Stimulated activated CD4-positive, alpha-beta T cell treated with anti-CD3 and anti-CD28 coated beads, Interleukin-4, amount 100 ng/mL, for 48 hours (primary cell): ENCODE measurements at places on chromosomes 4 and X.

DNA sequence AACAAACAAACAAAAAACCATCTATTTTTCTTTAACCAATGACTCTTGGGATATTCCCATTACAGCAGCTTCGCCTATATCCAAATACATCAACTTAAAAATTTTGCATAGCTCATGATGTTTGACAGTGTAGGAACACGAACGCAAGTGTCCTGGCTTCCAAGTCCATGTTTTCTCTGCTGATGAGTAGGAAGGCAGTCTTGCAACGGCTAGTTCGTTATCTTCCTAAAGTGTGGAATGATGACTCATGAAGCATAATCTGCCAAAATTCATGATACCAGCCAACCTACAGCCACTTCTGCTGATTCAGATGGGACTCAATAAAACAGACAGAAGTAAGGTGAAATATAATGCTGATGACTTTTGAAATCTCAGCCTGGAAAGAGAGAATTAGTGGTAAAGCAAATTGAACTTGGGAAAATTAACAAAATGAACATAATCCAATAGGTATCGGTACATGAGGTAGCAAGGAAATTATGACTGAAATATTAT, 6.4 kb upstream of the SEPTIN11 start:
- no peak for DNase-seq

- DNase-seq, result no peak
Observed at GRCh38 chr4:184255871-184256642, 38.4 kb upstream of the ENPP6 start.

GRCh38 chr4:115883847-115884246, 770.4 kb upstream of the NDST4 start:
- no peak for DNase-seq

DNA sequence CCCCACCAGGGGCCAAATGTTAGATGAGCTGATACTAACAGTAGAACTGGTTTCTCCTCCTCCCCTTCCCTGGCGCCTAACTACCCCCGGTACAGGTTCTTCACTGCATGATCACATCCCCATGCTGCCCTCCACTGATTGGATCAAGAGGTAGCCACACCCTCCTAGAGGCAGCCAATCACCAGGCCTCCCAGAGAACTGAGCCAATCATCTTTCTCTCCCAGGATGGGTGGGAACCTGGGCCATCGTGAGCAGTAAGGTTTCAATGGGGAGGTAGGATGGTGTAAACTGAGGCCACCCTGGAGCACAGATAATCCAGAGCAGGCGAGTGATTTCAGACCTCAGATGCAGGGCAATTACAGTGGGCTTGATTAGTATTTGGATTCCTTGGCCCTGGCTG, 64.2 kb downstream of the PPP2R2C start:
- DNase-seq, result no peak

DNA sequence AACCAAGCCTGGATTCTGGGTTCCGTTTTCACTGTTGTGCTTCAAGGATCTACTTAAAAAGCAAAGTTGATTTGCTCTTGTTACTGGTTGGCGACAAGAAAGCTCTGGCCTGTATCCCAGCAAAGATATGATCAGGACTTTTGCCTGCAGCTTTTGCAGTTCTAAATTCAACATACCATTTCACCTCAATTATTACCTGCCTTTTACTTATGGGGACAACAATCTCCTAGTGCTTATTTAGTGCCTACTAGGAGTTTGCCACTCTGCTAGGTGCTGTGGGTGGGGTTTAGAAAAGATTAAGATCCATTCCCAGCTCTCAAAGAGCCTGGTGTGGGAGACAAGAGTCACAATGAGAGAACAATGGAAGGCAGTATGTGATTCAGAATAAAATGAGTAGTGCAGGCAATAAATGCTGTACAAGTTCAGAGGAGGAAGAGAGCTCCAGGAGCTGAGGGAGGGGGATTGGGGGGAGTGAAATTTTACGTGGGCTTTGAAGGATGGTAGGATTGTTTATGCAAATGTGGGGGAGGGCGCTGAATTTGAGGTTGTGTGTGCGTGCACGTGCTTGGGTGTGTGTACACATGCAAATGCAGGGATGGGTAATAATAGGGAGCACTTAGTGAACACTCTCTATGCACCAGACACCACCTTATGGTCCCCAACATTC, 5.0 kb upstream of the TMEM164 start:
- no peak for DNase-seq

DNA sequence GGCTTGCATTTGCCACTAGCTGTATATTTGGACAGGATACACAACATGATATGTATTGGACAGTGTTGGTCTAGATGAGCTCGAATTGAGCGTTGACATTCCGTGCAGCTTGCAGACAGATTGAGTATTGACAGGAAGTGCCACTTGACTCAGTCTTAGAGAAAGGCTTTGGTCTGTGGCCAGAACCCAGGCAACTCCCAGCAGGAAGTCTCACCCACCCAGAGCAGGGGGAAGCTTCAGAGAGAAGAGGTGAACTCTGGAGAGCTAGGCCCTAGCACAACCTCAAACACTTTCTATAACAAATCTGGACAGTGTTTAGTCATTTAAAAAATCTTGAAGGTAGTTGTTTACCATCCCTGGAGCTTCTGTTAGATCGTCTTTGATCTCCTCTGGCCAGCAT, 280.5 kb downstream of the FBXW7 start:
- DNase-seq, result peak; percentile 48

DNA sequence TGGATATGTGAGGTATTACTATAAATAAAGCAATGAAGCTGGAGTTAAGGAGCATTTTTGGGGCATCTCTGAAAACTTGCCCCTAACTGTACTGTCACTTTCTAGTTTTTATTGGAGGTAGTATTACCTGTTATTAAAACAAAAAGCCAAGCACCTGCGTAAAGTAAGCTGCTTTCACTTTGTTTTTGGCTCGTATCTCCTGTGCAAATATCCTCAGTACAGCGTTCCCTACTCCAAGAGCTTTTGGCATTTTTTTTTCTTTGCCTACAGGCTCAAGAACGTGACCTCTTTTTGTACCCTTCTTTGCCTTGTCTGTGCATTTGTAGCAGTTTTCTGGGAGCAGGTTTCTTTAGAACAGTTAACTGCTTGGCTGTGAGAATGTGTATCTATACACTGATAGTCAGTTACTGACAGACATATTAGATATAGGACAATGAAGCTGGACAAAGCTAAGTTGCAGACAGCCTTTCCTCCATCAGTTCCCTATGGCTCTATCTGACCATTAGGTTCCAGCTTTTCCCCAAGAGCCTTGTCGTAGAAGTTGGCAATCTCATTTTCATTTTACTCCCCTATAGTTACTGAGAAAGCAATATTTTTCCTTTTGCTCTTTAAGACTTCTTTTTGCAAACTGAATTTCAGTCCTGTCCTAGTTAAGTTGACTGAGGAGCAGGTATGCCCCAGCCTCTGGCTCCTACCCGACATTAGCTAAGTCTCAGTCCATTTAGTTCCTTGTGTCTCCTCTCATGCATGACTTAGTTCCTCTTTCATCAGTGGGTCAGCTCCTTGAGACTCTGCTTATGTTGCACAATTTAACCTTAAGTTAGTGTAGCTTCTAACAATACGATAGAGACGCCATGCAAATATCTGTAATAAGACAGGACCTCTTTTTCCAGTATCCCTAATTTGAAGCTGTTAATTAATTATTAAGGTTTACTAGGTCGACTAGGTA, 71.5 kb upstream of the HPRT1 start:
- no peak for DNase-seq

- DNase-seq, result peak; percentile 2
Observed at GRCh38 chrX:17242470-17242869, 132.5 kb upstream of the NHS start.

GRCh38 chrX:52280812-52281211, 88.0 kb upstream of the XAGE2 start:
- no peak for DNase-seq

DNA sequence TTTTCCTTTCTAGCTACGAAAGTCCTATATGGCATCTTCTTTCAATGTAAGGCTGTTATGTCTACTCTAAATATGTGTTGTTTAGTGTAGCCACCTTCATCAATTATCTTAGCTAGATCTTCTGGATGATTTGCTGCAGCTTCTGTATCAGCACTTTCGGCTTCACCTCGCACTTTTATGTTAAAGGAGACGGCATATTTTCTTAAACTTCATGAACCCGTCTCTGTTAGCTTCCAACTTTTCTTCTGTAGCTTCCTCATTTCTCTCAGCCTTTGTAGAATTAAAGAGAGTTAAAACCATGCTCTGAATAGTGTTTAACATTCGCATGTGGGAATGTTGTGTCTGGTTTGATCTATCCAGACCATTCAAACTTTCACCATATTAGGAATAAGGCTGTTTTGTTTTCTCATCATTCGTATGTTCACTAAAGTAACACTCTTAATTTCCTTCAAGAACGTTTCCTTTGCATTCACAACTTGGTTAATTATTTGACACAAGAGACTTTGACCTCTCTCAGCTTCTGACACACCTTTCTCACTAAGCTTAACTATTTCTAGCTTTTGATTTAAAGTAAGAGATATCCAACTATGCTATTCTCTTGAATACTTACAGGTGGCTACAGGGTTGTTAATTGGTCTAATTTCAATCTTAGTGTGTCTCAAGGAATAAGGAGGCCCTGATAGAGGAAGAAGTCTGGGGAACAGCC, 476.8 kb downstream of the GABRG1 start:
- no peak for DNase-seq

DNA sequence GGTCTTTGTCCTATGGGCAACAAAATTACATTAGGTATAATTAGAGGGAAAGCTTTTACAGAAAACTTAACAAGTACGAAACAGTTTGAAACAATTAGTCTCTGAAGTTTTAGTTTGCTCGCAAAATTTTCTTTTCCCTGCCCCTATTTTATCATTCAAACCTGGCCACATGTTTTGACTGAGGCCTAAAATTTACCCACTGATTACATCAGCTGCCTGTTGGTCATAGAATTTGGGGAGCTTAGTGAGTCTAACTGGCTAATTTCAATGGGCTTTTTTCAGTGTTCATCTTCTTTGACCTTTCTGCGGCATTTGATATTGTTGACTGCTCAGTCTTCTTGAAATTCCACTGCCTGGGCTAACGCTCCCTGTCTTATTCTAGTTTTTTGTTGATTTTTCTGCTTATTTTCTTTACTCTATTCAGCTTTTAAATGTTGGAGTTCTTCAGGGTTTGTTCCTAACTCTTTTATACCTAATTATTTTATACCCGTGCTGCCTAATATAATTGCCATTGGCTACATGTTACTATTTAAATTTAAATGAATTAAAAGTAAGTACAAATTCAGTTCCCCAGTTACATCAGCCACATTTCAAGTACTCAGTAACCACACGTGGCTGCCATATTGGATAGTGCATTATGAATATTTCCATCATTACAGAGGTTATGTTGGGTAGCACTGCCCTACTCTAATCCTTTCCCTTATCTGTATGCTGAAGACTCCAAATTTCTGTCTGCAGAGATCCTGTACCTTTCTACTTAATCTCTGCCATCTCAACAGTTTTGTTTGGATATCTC, 87.5 kb downstream of the SNX25 start:
- DNase-seq, result no peak

DNA sequence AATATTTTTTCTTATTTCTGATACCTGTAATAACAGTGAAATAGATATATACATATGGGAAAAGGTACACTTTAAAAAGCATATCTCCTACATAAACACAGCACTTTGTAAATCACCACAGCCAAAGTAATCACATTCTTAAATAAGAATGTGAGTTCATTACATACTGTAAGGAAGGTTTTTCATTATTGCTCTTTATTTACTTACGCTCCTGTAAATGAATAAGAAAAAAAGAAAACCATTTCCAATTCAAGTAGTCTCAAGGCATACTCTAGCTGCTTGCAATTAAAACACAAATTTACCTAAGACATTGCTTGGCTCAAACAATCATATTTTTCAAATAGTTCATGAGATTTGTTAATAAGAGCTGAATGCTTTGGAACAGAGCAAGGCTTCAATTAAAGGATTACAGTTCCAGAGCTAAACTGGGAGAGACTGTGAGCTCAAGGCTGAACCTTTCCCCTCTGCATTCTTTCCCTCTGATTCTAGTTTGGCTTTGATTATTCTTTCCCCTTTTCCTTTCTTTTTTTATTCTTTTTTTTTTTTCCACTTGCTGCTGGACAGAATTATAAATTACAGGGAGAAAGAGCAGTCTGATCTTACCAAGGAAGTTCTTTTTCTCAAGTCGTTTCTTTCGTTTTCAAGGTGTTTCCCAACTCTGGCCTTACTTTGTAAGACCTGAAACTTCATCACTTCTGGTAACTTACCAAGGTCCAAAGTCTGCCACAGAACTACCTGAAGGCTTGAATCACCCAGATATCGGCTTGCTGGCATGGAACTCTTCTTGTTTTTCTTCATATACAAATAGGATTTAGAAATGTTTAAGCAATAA, 278.3 kb downstream of the INPP4B start:
- DNase-seq, result no peak

DNA sequence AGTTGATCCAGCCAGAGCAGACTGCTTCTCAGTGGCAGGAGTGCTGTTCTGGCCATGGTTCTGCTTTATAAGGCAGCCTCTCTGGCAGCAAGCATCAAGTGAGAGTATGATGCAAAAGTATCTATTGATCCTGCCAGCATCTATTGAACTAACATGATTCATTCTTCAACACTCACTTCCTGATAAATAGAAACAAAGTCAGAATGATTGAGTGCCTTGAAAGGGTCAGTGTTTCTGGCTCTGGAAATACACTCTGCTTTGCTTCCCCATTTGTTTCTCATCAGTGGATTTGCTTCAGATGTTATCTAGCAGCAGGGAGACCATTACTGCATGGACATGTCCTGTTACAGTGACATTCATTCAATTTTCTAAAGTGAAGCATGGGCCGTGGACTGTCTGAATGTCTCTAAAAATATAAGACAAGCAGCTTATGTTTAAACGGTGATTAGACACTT, 66.2 kb upstream of the FRAS1 start:
- no peak for DNase-seq

GRCh38 chr4:48640225-48640624, 139.9 kb downstream of the FRYL start:
- no peak for DNase-seq

DNA sequence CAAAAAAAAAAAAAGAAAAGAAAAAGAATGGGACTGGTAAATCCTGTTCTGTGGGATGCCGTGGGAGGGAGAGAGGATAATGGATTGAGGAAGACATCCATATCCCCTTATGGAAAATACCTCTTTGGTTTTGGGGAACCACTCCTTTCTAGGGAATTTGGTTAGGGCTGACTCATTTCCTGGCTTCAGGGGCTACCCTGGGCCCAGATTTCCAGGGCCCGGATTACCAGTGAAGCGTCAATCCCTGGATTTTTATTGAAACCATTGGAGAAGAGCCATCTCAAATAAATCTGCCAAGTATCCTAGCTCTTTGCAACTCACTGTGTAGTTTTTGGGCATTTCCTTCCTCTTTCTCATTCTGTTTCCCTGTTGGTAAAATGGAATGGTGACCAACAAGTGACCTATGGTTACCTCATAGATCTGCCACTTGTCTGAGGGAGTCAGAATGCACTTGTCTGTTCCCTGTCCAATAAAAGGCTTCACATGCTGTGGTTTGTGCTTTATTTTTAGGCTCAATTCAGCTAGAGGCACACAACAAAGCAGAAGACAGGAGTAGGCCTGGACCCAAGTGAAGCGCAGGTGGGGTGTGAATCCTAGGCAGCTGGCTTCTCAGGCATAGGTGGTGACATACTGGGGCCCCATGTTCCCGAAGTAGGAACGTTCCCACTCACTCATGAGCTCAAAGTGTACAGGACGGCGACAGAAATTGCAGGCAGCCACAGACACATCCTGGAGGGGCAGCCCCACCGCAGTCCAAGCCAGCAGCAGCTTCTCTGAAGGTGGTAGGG, 8.6 kb downstream of the APEX2 start:
- no peak for DNase-seq
